ENCODE measurements at places on chromosomes 6 and 20.

DNA sequence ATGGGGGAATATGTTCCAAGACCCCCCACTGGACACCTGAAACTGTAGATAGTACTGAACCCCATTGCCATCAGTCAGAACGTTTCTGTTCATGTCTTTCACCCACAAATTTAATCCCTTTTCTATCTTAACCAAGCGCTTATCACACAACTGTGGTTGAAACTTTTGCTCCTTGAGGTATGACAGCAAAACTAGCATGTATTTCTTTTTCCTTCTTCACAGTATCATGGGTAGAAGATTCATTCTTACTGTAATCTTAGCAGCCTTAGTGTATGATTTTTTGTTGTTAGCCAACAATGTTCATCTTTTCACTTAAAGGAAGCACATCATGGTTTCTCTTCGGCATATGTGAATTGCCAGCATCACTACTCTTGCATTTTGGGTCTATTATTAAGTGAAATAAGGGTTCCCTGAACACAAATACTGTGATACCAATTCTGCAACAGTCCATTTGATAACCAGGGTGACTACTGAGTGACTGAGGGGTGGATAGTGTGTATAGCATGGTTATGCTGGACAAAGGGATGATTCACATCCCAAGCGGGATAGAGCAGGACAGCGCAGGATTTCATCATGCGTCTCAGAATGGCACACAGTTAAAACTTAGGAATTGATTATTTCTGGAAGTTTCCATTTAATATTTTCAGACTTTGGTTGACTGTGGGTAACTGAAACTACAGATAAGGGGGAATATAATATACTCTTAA, 41.8 kb downstream of the KCNS1 start:
- no peak for DNase-seq

- DNase-seq: no peak
These were observed 20.1 kb downstream of the COL21A1 start for GRCh38 chr6:56227071-56227879.

- no peak for DNase-seq
These were observed 2.0 kb downstream of the NKAIN4 start for GRCh38 chr20:63252284-63252711.

GRCh38 chr6:101650402-101651100, 257.0 kb downstream of the GRIK2 start:
- no peak for DNase-seq

DNA sequence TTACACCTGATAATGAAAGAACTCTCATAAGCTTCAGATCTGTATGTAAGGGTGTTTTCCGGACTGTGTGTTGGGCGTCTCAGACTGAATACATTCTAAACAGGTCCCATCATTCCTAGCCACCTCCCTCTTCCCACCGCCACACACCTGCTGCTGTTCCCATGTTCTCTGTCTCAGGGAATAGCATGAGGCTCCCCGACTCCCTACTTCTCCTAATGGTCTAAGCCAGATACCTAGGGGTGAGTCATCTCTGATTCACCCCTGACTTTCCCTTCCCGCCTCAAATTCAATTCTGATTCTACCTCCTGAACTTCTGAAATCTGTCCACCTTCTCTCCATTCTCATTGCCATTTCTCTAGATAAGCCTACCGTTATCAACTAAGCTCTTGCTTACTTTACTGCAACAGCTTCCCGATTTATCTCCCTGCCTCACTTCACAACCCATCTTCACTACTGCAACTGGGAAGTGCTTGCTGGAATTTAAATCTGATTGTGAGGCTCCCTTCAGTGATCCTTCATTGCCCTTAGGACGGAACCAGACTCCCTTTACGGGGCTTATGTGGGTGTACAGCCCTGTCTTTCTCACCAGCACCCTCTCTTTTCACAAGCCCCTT, 1.6 kb downstream of the TMEM14A start:
- no peak for DNase-seq

DNA sequence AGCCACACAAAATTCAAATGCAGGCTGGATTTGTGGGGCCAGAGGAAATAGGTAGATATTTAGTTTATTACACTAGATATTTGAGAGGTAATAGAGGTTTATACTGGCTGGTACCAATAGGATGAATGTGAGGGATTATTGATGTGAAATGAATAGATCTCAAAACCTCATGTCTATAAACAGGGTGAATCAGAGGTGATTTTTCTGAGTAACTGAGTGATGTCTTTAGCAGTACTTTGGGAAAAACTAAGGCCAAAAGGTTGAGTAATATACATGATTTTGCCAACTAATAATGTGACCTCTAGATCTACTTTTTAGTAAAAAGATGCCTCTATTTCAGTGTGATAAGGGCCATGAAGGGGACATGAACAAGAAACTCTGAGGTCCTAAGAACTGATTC, 86.8 kb downstream of the HAO1 start:
- DNase-seq: no peak

DNA sequence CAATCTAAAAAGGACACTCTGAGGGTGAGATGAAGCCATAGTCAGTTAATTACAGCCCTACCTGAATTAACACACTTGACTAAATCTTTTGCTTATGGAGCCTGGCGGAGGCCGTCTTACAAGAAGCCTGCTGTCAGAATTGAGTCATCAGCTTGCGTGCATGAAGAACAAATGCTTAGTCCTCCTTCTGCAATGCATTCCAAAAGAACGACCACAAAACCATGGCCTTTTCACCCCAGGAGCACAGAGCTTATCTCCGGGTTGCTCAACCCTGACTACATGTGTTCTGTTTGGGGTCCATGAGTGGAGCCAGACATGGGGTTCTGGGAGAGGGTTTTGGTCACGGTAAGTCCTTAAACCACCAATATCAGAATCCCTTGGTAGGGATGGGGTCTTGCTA, 318.1 kb downstream of the CLIC5 start:
- peak; percentile 97 for DNase-seq

DNA sequence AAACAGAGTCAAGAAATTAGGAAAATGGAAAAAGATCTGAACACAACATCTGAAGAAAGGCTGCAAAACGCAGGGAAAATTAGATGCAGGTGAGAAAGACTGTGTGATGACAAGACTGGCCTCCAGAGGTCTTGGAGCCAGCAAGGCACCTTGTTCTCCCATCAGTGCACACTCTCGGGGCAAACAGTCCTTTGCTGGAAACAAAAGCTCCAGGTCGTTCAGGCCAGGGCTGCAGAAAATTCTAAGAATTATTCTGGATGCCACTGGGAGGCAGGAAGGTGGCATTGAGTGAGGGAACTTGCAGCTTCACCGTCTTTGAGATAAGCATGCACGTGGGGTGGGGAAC, 219.9 kb upstream of the SSTR4 start:
- DNase-seq: no peak

DNA sequence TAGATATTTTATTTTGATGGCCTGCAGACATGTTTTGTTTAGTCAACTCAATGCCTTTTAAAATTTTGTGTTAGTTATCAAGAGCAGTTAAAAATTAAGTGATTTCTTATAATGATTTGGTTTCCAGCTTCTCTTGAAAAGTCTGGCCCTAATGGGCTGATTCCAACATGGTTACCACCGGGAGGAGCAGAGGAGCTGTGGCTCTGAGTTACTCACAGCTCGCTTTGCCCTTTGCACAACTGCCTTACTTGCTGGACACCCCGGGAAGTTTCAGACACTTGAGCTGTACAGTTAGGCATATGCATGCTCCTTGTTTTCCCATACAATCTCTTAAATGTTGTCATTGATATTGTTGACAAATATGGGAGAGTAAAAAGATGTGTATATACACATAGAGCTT, 173.1 kb upstream of the MMS22L start:
- no peak for DNase-seq

- no peak for DNase-seq
These were observed 207.0 kb upstream of the TCF21 start for GRCh38 chr6:133681891-133682290.

DNA sequence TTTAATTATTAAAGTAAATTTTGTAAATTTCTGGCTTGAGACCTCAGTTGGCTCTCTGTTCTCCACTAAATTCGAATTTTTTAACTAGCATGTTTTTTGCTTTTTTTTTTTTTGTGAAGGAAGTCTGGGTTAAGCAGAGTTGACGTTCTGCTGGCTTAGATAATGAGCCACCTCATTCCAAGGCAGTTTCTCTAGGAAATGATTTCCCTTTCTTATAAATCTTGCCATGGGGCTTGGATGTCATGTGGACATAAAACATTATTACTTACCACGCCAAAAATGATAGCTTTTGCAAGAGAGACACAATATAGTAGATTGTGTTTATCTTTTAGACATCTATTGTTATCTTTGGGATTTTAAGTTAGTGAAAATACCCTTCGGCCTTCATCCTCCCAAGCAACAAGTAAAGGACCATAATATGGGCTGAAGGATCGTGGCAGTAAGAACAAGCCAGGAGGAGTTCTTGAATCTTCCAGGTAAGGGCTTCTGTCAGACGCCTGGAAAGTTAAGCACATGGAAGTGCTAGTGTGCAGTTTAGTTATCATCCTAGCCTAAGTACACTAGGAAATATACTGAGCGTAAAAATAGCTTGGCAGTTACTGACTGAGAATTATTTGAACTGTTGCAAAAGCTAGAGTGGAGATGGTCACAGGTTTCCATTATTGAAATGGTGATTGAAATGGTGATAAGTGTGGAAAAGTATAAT, 30.7 kb downstream of the ADGRG6 start:
- DNase-seq: no peak

DNA sequence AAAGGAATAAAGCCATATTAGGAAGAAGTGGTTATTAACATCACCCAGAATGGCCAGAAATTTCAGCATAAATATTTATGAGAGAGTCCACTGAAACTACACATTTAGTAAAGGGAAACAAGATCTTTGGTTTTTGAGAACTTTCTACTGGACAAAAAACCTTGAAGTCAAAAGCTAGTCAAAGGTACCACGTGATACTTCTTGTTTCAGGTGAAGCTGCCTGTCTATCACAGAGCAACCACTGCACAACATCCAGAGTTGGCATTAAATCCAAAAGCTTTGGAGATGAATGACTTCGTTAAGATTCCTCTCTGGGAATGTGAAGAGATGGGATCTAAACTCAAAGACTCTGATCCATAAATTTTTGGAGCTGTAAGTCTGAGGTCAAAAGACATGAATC, 137.0 kb downstream of the KCNQ5 start:
- no peak for DNase-seq

- no peak for DNase-seq
These were observed 51.8 kb downstream of the ELOVL4 start for GRCh38 chr6:79895382-79896074.

- DNase-seq: peak; percentile 23
These were observed 388.2 kb downstream of the CDH4 start for GRCh38 chr20:61640131-61640870.

- DNase-seq: no peak
These were observed 13.0 kb downstream of the SERPINB6 start for GRCh38 chr6:2958331-2958711.

GRCh38 chr20:44642203-44643153, 9.0 kb downstream of the ADA start:
- peak; percentile 65 for DNase-seq

- DNase-seq: no peak
These were observed 79.1 kb upstream of the ANKEF1 start for GRCh38 chr20:9955646-9956045.

DNA sequence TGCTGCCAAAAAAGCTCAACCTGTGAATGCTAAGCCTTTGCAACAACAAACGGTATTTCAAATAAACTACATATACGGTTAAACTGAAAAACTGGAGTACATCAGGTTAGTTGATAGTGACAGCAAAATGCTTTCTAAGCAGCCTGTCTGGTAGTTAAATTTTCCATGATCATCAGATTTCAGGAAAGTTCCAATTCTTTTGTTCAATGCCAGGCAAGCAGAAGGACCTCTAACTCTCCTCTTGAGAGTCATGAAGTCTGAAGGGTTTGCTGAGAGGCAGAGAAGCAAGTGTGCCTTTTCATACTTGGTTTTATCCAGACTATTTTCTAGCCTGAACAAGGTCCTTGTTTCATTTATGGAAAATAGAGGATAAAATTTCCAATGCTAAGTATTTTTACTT, 4.5 kb downstream of the FLRT3 start:
- no peak for DNase-seq

GRCh38 chr20:24007758-24008157, 19.2 kb upstream of the GGTLC1 start:
- DNase-seq: no peak

DNA sequence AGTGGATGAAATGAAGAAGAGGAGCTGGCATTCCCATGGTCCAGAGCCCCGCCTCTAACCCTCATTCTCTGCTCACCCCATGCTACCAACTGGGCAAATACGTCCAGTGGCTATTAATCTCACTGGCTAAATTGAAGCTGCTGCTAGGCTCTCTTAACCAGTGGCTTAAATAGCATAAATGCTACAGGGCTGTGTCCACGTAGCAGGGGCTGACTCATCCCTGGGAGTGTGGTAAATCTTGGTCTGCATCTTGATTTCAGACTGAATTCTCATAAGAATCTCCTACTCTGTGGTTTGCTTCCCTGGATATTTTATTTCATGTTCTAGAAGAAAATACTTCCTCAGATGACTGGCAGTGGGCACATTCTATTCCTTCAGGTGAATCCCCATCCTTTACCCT, 193.1 kb upstream of the ARG1 start:
- DNase-seq: peak; percentile 48

DNA sequence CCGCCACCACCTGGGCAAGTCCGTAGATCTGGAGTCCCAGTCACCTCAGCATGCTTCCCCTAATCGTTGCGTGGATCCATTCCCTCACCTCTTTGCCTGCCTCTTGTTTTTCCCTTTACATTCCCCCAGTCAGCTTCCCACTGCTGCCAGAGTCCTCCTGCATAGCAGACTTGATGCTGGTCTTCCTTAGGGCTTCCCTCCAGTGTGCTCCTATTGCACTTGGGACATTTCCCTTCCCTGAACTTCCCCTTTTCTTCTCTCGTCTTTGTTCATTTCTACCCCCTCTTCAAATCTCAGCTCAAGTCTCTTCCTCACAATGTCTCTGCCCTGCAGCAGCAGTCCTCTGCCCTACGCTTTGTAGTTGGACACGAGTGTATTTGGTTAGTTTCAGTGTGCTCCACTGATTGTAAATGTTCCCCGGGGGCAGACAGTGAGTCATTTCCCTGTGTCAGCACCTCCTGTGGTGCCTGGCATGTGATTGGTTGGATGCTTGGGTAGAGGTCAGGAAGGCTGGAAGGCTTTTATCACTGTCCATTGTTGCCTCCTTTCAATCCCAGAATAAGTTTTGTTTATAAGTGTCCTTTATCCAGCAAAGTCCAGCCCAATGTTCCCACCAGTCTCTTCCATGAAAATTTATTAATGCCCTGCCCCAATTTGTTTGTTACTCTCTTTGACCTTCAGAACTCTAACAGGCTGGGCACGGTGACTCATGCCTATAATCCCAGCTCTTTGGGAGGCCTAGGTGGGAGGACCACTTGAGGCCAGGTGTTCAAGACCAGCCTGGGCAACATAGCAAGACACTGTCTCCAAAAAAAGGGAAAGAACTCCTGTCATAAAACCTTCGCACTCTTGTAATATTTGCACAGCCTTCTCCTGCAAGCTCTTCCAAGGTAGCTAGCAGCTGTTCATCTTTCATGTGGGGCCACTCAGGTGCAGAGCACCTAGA, 38.3 kb downstream of the FAM120B start:
- no peak for DNase-seq

Measured in retinal pigment epithelial cell (primary cell).